ENCODE measurements at places on chromosomes 16 and 17. TPM values are rescaled to one million over a fixed set of nuclear protein-coding genes. Genes with fewer than 3 reads are reported as not detected.

Gene UTP4
- total RNA-seq: 68.8 TPM

Gene USP6
- total RNA-seq: not detected

Gene FOXL1
- 5.1 TPM for total RNA-seq

DNA sequence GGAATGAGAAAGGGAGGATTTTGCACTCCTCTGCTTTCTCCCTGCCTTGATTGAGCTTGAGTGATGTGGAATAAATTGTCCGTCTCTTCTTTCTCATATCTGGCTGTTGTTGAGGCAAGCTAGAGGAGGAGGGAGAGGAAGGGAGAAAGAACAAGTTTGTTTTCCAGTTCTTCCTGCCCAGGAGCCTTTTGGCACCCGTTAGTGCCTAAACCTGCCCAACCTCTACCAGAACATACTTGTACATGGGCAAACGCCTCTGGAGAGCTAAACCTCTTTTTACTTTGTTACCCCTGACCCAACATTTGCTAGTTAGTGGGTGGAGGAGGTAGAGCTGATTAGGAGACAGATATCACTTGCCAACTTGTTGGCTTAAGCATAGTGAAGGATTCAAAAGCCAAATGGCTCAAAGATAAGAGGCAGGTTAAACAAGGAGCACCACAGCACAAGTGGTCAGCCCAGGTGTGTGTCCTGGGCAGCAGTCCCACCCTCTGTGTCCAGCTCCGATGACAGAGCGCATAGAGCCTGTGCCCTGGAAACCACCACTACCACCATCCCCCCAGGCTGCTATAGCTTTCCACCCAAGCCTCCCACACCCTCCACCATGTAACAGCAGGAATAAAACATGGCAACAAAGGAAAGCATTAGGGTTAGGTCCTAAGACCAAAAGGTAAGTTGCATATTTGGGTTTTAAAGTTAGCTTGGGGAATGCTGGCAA is 6.5 kb downstream of the ODF4 start:
- peak; percentile 59 for DNase-seq
- no peaks in the 10 kb centered on the region for H3K36me3 ChIP-seq
- no peak overlapping the region for H3K27ac ChIP-seq

DNA sequence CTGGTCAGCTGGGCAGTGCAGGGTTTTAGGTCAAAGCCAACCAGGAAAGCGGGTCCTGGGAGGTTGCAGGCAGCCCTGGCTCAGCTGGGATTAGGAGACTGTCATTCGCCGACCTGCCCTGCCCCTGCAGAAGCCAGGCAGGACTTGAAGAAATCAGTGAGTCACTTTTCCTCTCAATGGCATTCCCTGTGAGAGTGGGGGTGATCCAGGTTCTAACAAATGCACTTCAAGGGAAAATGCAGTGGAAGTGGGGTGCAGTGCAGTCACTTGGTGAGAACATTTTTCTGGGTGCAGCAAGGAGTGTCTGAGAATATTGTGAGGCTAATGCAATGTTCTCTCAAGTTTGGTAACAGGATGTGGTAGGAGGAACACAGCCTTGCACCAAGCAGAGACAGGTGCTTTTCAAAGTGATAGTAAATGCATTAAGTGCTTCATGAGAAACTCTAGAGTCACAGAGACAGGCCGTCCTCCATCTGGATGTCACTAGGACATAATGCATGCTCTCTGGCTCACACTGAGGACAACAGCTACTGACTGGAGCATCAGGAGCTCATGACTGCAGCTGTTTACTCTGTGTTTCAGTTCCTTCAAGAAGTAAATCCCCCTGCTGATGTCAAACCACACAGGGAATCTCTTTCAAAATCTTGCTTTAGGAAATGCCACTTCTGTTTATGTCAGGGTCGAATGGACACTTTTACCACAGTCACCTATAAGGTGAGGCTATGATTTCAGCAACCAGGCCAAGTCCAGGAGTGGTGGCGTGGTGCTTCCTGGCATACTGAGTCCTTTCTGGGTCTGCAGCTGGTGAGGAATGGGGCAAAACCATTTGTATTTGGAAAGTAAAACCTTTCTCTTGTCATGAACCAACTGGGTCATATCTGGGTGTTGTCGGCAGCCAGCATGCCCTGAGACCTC is 16.7 kb downstream of the CDK5R1 start:
- no peak for DNase-seq
- H3K4me3 ChIP-seq: no peak overlapping the region
- no peaks in the 10 kb centered on the region for H3K27me3 ChIP-seq
- peak overlapping the region; percentile 63 for H3K27ac ChIP-seq
- H3K4me1 ChIP-seq: no peaks in the 10 kb centered on the region
- H3K36me3 ChIP-seq: no peaks in the 10 kb centered on the region

DNA sequence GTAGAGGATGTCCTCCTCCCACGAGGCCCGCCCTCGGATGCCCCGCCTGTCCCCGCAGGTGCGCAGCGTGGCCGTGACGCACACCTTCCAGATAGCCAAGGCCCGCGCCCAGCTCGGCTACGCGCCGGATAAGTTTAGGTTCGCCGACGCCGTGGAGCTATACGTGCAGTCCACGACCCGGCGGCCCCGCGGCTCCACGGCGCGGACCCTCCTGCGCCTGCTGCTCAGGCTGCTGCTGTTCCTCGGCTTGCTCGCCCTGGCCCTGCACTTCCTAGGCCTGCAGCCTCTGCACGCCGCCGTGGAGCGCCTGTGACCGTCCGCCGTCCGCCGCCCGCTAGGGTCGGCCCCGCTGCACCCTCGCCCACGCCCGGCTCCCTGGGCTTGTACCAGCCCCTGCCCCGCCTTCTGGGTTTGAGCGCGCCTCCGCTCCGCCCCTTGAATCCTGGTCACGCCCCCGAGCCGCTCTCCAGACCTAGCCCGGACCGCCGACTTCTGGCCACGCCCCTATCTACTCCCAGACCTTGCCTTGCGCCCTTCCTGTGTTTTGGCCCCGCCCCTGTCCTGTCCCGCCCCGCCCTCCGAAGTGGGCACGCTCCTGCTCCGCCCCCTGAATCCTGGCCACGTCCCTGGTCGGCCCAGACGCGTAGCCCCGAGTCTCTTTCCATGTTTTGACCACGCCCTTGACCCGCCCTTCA is 15.8 kb upstream of the EEF2K start:
- H3K27me3 ChIP-seq: no peaks in the 10 kb centered on the region
- H3K36me3 ChIP-seq: no peaks in the 10 kb centered on the region
- peak overlapping the region; percentile 98 for H3K27ac ChIP-seq
- peak overlapping the region; percentile 80 for H3K4me3 ChIP-seq
- peak; percentile 88 for DNase-seq

GRCh38 chr17:78140169-78141051 is 5.8 kb upstream of the C17orf99 start:
- peak; percentile 96 for DNase-seq
- H3K27ac ChIP-seq: peak overlapping the region; percentile 22
- no peaks in the 10 kb centered on the region for H3K27me3 ChIP-seq
- no peaks in the 10 kb centered on the region for H3K36me3 ChIP-seq
- H3K4me3 ChIP-seq: peak overlapping the region; percentile 21

DNA sequence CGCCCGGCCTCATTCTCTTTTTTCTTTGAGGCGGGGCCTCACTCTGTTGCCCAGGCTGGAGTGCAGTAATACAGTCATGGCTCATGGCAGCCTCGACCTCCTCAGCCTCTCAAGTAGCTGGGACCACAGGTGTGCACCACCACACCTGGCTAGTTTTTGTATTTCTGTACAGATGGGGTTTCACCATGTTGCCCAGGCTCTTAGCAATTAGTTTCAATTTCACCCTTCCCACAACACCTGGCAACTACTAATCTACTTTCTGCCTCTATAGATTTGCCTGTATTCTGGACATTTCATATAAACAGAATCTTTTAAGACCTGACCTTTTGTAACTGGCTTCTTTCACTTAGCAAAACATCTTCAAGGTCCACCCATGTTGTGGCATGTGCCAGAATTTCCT is 8.0 kb upstream of the NT5M start:
- no peak for DNase-seq
- no peak overlapping the region for H3K4me3 ChIP-seq
- no peaks in the 10 kb centered on the region for H3K36me3 ChIP-seq
- H3K4me1 ChIP-seq: no peaks in the 10 kb centered on the region
- H3K27ac ChIP-seq: no peak overlapping the region

DNA sequence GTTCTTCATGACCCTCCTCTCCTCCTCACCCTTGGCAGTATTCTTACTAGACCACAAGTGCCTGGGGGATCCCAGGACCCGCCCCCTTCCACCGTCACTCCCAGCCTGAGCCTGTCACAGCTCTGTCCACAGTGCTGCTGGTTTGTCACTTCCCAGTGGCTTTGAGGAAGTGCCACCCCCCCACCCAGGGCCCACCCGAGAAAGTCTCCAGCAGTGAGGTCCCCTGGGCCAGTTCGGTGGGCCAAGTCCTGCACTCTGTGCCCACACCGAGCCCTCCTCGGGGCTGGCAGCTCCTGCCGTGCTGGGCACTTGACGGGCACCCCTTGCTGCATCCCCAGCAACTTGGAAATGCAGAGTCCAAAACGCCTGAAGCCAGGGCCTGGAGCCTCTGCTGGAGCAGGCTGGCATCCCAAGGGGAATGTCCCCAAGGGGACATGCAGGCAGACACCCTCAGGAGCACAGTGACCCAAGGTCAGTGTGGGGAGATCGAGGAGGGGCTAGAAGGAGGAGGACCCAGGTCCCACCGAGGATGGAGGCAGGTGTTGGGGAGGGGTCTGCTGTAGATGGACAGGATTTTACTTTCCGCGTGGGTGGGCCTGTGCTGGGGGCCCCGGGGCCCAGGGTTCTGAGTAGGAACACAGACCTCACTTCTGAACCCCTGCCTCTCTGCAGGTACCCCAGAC is 15.5 kb downstream of the MMP15 start:
- H3K27me3 ChIP-seq: no peaks in the 10 kb centered on the region
- H3K4me3 ChIP-seq: no peak overlapping the region
- DNase-seq: no peak
- peaks cover 16% of the 10 kb centered on the region for H3K4me1 ChIP-seq
- H3K27ac ChIP-seq: no peak overlapping the region
- peaks cover 90% of the 10 kb centered on the region for H3K36me3 ChIP-seq

DNA sequence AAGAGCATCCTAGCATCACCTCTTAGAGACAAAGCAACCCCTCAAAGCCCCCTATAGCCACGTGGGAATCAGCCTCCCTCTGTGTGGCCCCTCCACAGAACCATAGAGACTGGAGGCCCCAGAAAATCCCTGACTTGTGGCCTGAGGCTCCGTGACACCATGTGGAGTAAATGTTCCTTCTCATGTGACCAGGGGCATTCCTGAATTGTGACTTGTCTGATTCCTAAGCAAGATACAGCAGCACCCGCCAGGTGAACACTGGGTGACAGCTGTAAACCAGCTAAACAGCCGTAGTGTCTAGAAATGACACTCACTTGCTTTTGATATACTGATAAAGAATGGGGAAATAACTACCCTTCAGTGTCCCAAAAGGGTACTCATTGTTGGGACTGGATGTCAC is 79.0 kb downstream of the DYNLRB2 start:
- H3K4me3 ChIP-seq: no peak overlapping the region
- H3K4me1 ChIP-seq: no peaks in the 10 kb centered on the region
- no peak overlapping the region for H3K27ac ChIP-seq
- no peaks in the 10 kb centered on the region for H3K36me3 ChIP-seq
- H3K27me3 ChIP-seq: no peaks in the 10 kb centered on the region

DNA sequence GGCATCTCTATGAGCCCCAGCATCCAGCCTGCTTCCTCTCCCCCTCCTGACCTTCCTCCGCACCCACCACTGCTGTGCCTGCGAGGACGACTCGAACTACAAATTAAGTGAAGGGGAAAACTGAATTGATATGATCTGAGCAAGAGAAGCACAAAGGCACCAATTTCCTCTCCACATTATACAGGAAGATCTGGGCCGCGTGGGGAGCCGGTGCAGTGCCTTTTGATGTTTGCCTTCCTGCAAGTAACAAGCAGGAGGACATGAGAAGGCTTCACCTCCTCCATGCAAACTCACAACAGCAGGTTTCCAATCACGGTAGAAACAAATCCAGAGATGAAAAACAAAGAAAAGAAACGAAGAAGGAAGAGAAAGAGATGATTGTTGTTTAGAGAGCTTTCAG is 57.8 kb upstream of the MMP2 start:
- H3K27ac ChIP-seq: no peak overlapping the region
- DNase-seq: no peak
- no peaks in the 10 kb centered on the region for H3K36me3 ChIP-seq
- no peaks in the 10 kb centered on the region for H3K4me1 ChIP-seq

GRCh38 chr17:59311051-59311468 is 20.4 kb upstream of the YPEL2 start:
- H3K4me1 ChIP-seq: peaks cover 6% of the 10 kb centered on the region
- H3K36me3 ChIP-seq: no peaks in the 10 kb centered on the region
- H3K27me3 ChIP-seq: no peaks in the 10 kb centered on the region
- peak; percentile 86 for DNase-seq
- H3K27ac ChIP-seq: no peak overlapping the region

All from stomach (tissue), 19 donors.